Thymus (tissue), 14 donors: ENCODE measurements at places on chromosomes 4 and X. TPM values are rescaled to one million over a fixed set of nuclear protein-coding genes. Genes with fewer than 3 reads are reported as not detected.

- no peak for DNase-seq
These were observed 595.6 kb downstream of the TRAM1L1 start for GRCh38 chr4:116489739-116490138.

DNA sequence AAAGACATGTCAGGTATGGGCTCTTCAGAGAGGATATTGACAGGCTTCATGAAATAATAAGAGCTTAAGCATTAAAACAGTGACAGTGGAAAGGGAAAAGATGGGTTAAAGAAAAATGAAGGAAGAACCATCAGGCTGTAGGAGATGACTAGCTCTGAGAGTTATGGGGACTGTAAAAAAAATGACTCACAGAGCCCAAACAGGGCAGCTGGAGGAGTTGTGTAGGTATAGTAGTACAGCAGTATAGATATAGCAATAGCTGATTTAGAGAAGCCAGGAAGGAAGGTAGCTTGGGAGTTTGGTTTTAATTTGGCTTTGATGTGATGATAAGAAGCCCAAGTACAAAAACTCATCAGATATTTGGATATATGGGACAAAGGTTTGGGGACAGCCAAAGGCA is 66.6 kb downstream of the FREM3 start:
- no peak for DNase-seq

- DNase-seq, result no peak
These were observed 177.4 kb downstream of the COL25A1 start for GRCh38 chr4:109125084-109125483.

GRCh38 chr4:7514281-7514680 is 79.6 kb upstream of the PSAPL1 start:
- DNase-seq, result no peak

GRCh38 chr4:54152846-54153600 is 53.1 kb downstream of the GSX2 start:
- no peak for DNase-seq

GRCh38 chrX:110421500-110422455 is 63.1 kb downstream of the RTL9 start:
- no peak for DNase-seq

The RPS6KA3 gene
- 41.4 TPM for total RNA-seq

The SPACA5 gene
- total RNA-seq, result not detected

The WDR19 gene
- 19.9 TPM for total RNA-seq

The TCEAL6 gene
- not detected for total RNA-seq

The ADH5 gene
- total RNA-seq, result 160 TPM
